HepG2 (cell line): ENCODE measurements at places on chromosomes 11 and 22. TPM values are rescaled to one million over a fixed set of nuclear protein-coding genes. Genes with fewer than 3 reads are reported as not detected.

The PVALB gene
- not detected in 2 replicates for total RNA-seq

DNA sequence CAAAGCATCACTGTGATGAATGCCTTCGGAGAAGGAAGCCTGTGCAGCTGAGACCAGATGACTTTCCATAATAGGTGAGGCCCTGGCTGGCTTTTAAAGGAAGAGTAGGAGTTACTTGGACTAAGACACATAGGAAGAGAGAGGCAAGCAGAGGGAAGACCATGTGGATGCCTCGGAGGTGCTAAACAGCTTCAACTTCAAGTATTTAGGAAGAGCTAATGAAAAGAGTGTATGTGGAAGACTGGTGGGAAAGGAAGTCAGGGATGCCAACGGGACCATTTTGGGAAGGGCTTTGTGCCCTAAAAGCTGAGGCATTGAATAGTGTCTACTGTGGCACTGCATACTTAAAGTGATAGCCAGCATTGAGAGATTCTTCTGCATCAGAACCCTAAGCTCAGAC is 69.3 kb upstream of the OPCML start:
- no peak for DNase-seq

The CCDC157 gene
- total RNA-seq, result 0.98 and 1.6 TPM in 2 replicates

DNA sequence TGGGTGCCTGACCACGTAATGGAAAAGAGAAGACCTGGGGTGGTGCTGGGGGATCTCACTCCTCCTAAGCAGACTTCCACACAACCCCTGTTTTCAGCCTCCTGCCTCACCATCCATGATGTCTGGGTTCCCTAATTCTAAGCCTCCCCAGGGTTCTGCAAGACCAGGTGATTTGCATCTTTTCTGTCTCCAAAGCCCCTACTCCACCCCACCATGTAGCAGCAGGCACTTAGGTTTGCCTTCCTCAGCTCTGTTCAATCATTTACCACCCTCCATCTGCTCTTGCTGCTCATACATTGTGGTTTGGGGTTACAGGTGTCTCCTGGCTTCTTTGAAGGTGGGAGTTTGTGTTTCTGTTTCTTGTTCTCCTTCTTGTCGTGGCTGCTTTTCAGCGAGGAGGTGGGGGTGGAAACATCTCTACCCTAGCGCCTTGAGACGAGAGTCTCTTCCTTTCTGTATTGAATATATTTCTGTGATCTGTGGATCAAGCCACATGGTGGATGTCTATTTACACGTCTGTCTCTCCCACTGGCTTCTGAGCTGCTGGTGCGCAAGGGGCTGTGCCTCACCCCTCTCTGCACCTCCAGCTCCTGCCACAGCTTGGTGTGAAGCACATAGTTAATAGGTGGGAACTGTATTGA is 6.6 kb upstream of the SSTR3 start:
- no peak for DNase-seq

DNA sequence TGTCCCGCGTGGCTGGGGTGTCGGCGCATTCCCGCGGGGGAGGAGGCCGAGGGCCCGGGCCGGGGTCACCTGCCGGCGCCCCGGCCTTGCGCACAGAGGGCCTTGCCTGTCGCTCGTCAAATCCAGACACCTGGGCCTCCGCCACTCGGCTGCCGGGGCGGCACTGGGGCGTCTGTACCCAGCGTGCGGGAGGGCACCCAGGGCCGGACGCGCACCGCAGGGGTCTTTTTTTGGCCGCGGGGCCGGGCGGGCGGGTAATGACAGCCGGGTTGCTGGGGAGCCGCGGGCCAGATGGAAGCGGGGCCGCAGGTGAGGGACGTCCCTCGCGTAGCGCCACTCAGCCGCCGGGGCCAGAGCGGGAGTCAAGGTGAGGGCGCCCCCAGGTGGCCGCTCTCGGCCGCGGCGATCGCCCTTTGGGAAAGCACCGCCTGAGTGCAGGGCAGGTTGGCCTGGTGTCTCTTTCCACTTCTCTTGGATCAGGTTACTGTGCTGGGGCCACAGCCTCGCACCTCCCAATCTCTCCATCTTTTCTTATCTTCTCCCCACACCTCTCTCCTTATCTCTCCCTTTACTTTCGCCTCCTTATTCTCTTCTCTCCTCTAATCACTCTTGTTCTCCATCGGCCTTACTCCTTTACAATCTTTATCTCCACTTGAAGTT is 3.5 kb downstream of the PHLDB1 start:
- DNase-seq, result peak; percentile 34

The BACE1-AS gene
- total RNA-seq, result 2.0 and 2.9 TPM in 2 replicates

- no peak for DNase-seq
These were observed 42.4 kb downstream of the KCNJ4 start for GRCh38 chr22:38412435-38413084.

DNA sequence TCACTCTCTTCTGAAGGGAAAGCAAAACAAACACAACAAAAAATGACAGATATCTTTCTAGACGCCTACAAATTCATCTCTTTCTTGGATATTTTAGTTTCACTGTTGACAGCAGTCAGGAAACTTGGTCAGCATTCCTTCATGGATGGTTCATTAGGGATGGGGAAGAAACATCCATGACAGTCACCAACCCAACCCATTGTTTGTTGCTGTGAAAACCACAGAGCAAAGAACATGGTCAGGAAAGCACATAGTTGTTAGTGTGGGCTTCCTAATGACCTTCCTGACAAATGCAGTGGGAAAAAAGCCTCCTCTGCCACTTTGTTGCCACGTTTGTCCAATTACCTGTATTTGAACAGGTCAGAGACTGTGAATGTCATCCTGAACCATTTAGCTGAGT is 139.8 kb upstream of the SNX19 start:
- DNase-seq, result no peak

DNA sequence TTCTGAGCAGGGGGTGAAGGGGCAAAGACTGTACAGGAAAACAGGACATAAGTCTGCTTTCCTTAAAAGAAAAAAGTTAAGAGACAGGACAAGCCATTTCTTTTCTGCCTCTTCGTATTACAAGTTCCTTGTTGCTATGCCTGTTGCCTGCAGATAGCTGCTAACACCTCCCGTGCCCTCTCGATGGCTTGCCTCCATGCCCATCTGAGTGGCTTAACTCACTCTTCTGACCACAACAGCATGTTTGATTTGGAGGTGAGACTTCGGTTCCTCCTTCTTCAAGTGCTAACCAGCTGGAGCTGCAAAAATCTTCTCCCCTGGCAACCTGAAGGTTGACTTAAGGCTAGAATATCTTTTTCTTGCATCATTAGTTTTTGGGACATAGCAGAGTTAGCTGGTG is 103.1 kb downstream of the PRR5L start:
- no peak for DNase-seq

DNA sequence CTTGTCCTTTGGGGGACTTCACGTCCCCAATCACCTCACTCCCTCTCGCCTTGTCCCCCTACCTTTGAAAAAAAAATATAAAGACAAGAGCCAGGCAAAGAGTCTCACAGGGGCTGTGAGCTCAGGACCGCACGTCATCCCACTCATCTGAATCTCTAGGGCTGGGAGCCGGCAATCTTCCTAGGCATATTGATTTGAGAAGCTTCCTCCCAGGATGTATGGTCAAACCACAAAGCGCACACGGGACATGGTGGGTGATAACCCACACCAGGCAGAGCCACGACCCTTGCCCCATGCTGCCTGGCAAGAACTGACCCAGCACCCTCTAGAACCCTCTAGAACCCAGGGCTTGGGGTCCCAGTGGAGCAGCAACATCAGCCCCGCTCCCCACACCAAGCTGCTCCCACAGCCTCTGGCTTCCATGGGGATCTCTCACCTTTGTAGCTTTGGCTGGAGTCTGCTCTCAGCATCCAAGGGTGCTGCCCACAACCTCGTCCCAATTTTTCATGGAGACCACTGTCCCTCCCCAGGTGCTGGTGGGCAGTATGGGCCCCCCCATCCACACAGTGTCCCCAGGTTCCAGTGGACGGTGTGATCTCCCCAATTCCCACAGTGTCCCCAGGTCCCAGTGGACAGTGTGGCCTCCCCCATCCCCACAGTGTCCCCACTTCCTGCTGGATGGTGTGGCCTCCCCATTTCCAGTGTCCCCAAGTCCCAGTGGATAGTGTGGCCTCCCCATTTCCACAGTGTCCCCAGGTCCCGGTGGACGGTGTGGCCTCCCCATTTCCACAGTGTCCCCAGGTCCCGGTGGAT is 85.2 kb upstream of the FGF3 start:
- no peak for DNase-seq

GRCh38 chr22:46742576-46743221 is 4.6 kb upstream of the CERK start:
- DNase-seq, result no peak

The MS4A2 gene
- total RNA-seq, result not detected in 2 replicates

DNA sequence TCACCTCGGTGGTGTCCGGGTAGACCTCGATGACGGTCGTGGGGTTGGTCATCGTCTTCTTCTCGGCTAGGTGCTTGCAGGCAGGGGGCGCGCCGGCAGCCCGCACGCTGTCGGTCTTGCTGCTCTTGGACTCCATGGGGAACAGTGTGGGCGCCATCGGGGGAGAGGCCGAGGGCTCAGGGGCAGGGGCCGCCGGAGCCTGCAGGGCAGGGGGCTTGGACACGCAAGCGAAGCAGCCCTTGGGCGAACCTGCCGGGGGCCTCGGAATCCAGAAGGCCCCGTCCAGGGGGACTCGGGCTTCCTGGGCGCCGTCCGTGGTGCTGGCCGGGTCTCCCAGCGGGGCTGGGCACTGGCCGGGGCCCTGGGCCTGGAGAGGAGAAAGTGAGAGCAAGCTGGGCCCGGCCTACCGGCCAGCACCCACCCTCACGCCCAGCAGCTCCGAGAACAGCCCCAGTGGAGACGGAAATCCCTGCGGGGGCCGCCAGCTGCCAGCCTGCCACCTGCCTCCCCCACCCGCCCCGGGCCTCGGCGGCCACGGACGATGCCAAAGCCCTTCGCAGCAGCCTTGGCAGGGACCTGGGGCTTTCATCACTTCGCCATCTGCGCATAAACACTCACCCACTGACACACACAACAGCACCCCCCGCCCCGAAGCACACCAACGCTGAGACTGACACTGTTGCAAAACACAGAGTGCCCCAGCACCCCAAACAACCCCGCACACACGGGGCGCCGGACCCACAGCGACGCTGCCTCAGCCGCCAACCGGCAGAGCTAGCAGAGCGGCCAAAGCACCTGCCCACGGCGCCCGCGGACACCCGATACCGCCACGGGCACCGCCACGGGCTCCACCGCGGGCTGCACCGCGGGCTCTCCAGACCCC is 2.4 kb downstream of the IFITM10 start:
- no peak for DNase-seq

GRCh38 chr22:20258584-20259326 is 9.4 kb downstream of the RTN4R start:
- no peak for DNase-seq

The CCDC89 gene
- 0.38 and 0.60 TPM in 2 replicates for total RNA-seq

The C11orf16 gene
- total RNA-seq, result not detected in 2 replicates

The RAPSN gene
- total RNA-seq, result 0.60 and 1.2 TPM in 2 replicates

- DNase-seq, result no peak
These were observed 24.2 kb downstream of the CPT1A start for GRCh38 chr11:68817554-68817953.
